Amniotic epithelial cell (primary cell): ENCODE measurements at places on chromosomes 4 and X.

DNA sequence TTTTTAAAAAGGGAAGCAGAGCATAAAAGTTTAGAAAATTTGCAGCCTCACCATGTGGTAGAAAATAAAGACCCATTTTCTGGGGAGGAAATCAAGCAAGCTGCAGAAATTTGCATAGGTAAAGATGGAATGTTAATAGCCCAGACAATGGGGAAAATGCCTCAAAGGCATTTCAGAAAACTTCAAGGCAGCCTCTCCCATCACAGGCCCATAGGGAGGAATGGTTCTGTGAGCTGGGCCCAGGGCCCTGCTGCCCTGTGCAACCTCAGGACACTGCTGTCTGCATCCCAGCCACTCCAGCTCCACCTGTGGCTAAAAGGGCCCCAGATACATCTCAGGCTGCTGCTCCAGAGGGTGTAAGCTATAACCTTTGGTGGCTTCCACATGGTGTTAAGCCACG, 137.9 kb downstream of the INPP4B start:
- DNase-seq, result no peak

DNA sequence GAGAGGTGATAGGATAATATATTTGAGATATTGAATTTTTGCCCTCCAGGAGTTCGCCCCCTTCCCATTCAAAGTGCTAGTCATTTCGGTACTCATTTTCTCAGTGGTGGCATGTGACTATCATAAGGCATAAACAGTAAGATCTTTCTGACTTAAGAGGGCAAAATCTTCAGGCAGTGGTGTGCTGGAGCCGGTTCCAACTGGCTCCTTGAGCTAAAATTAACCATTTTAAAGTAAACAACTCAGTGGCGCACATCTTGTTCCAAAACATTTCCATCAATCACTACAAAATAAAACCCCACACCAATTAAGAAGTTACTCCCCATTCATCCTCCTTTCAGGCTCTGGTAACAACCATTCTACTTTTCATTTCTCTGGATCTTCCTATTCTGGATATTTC, 43.3 kb downstream of the LUZP4 start:
- DNase-seq, result peak; percentile 47

- DNase-seq, result no peak
These were observed 67.2 kb upstream of the NPNT start for GRCh38 chr4:105828074-105828473.

DNA sequence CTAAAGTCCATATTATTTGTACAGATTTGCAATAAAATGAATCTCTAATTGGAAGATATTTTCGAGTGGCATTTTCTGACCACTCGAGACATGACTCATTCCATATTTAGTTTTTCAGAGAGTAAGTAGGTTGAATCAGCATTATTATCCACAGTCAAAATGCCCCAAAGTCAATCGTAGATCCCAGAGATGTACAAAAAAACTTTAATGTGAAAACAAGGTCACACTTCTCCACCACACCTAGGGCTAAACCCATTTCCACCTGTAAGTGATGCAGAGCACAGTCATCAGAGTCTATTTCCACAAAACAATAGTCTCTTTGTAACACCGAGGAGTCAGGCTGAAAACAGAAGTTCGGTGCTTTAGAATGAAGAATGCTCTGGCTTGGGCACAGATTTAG, 117.1 kb upstream of the TENM3 start:
- DNase-seq, result no peak

DNA sequence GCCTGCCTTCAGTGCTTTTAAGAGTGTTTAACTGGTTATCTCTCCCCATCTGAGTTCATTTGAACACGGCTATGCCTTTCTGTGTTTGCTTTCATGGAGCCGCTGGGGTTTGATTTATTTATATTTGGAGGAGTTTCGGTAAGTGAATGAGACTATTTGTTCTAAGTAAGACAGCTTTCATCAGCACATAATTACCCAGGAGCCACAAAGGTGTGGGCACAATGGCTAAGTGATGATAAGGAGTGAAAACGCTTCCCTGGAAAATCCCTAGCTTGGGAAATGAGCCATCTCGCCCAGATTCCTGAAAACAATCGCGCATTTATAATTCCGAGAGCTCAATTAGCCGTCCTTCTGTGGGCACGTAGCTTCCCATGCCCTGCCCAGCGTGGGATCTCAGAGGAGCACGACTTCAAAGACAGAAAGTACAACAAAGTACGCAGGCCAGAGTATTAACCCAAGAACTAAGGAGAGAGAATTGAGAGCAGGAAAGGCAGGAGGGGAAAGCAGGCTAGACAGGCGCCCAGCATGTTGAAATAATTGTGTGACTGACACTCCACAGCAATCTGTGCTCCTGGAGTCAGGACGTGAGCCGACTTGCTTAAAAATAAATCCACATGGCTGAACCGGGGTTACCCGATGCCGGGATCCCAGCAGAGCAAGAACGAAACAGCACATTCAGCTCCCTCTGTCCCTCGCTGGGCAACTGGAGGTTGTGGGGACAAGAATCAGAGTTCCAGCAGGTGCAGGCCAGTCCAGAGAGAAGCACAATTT, 99.0 kb downstream of the DHRSX start:
- peak; percentile 76 for DNase-seq

DNA sequence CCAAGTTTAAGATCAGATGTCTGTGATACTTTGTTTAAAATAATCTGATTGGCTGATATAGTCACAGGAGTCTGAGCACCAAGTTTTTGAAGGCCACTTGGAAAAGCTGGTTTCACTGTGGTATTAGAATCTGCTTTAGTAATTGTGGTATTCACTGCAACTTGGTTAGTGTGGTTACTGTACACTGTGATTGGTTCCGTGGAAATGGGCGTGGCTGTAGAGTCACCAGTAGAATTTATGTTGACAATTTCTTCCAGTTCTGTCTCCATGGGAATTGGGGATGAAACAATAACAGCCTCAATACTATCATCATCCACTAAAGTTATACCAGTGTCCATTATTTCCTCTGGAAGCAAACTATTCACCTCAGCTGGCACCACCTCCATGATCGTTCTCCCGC, 26.2 kb downstream of the LIN54 start:
- peak; percentile 71 for DNase-seq
